ENCODE measurements at places on chromosomes 3 and 15.

DNA sequence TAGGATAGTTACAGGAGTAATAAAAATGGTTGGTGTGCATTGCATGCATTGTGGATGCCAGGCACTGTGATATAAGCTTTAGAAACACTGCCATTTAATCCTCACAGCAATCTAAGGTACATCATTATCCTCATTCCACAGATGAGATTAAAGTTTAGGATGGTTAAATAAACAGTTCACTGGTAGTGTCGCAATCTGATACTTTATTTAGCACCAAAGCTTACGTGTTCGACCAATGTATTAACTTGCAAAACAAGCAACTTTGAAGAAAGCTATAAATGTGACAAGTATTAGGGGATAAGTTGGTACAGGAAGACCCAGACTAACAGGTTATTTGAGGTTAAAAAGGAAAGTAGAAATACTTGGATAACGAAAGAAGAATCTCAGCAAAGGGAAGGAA is 150.5 kb upstream of the ZNF385D start:
- DNase-seq, result no peak

GRCh38 chr15:99956022-99956775 is 223.0 kb upstream of the LYSMD4 start:
- no peak for DNase-seq

- DNase-seq, result no peak
Observed at GRCh38 chr3:152355744-152356665, 87.3 kb downstream of the MBNL1 start.

DNA sequence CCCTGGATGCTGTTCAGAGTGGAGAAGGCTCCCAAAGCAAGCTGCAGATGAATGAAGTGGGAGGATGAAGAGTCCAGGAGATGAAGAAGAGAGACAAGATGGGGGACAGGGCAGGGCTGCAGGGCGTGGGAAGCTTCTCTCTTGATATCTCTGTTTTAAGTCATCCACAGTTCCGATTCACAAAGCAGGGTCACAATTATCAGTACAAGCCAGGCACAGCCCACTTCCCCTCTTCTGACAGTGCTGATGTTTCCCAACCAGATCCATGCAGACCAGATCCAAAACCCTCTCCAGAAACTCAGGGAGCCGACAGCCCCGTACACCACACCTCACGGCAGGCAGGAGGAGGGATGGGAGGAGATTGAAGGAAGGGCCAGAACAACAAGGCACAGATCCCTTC is 31.1 kb downstream of the NTRK3 start:
- no peak for DNase-seq

GRCh38 chr3:197168606-197169005 is 129.8 kb downstream of the DLG1 start:
- peak; percentile 46 for DNase-seq

- no peak for DNase-seq
Observed at GRCh38 chr3:141784531-141784930, 21.3 kb downstream of the GRK7 start.

DNA sequence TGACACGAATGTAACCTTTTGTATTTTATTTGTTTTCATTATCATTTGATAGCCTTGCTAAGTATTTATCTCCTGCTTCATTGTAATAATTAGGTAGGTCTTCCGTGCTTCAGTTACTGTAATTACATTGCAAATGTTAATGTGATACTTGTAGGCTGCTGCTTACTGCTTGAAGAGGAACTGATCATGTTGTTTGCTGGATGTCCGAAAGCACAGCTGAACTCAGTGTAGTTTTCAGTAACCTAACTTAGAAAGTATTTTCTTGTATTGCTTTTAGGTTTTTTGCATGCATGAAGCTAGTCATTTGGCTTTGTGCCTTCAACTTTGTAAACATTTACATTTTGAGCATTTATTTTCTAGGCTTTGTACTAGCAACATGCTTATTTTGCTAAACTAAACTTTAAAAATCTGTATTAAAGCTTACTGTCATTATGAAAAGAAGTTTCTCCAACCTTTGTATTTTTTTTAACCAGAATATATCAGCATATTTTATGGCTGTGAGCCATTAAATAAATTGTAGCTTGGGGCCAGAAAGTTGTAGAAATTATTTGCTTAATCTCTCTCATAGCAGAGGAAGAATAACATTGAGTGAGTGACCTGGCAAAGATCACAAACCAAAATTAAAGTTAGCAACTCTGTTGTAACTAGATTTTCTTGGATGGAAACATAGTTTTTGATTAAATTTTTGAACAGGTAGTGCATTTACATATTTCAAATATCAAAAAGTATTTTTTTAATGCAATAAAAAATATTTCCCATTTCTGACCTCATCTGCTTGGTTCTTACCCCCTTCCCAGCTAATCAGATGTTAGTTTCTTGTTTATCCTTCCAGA is 30.7 kb downstream of the SACM1L start:
- DNase-seq, result no peak

Measured in NCI-H526 (cell line).